ENCODE measurements at places on chromosomes 2 and 18. TPM values are rescaled to one million over a fixed set of nuclear protein-coding genes. Genes with fewer than 3 reads are reported as not detected.

Gene PIEZO2
- 4.5 TPM for polyA plus RNA-seq

- DNase-seq: no peak
Observed at GRCh38 chr2:185188656-185189055, 549.9 kb upstream of the FSIP2 start.

Gene TRAPPC8
- polyA plus RNA-seq: 12.4 TPM

DNA sequence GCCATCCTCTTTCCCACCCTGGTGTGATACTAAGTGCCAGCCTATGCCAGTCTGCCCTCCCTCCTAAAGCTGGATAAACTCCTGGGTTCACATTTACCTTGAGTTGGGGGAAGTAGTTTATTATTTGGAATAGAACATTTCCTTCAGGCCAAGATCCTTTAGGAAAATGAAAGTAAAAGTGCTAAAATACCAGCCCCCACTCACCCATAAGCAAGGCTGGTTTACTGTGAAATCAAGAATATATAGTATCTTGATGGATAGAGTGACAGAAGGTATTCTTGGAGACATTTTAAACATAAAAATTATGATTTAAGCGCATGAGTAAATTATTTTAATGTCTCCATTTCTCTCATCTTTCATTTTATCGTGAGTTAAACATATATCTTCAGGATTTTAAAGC is 27.1 kb downstream of the ZNF532 start:
- peak; percentile 24 for DNase-seq

Gene RAB17
- 19.3 TPM for polyA plus RNA-seq

DNA sequence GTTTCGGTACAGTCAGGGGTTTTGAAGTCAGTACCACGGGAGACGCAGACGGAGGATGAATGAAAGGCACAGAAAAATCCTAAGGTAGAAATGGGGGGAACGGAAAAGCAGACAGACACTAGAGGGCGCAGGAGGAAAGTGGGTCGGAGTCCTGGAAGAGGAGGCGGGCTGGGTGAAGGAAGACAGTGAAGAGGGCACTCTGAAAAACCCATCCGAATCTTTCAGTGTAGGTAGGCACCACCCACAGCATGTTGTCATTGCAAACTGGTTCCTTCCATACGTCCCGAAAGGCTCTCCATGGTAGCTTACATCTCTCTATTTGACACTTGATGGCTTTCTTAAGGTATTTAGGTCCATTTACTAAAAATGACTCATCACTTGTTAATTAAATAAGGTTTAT is 18.5 kb upstream of the ZNF236 start:
- peak; percentile 58 for DNase-seq

DNA sequence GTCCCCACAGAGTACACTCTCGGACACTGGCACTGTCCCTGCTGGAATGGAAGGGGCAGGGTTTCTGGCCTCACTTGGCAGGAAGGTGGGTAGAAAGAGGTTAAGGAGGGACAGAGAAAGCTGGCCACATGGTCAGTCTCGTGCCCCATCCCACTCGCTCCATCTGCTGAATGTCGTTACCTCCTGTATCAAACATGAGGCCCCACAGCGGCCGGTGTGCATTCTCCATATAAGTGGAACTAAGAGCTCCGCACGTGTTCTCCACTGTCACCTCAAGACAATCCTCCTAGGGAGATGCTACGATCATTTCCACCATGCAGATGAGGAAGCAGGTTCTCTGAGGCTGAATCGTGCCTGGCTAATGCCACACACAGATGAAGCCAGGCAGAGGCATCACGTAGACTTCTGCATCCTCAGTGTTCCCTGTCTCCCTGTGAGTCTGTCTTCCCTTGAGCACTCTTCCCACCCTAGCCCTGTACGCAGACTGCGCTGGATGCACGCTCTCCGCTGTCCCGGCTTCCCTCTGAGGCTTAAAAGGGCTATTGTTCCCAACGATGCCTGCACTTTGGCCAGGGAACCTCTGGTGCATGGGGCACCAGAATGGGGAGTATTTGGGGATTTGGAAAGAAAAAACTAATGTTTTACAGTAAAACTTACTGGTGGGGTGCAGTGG is 35.1 kb downstream of the MAL start:
- DNase-seq: no peak

Gene ANKRD30B
- polyA plus RNA-seq: not detected

Gene SNTG2
- 0.83 TPM for polyA plus RNA-seq

Gene CCBE1
- polyA plus RNA-seq: 8.8 TPM

DNA sequence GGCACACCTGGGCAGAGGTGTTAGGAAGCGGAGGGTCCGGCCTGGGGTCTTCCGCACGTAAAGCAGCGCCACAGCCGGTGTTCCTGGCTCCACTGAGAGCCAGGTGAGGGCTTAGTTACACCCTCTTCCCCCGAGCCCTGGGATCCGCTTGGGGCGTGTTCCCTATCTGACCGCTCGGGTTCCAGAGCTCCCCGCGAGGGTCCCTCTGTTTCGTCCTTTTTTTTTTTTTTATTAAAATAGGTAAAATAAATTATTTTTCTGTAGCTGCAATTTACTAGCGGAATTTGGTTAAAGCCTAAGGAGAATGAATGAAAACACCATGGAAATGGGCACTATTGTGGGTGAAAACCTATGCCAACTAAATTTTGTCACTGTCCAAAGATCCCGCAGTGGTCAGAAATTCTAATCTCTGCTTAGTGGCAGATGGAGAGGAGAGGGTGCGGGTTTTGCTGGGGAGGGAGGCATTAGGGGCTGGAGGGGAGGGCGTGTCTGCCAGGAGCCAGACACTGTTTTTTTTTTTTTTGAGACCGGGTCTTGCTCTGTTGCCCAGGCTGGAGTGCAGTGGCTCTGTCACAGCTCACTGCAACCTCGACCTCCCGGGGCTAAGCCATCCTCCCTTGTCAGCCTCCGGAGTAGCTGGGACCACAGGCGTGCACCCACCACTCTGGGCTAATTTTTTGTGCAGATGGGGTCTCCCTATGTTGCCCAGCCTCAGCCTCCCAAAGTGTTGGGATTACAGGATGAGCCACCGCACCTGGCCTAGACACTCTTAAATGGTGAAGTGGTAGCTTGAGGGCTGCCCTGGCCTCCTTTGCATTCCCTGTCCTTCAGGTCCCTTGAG is 834 bp downstream of the PDCL3 start:
- no peak for DNase-seq

DNA sequence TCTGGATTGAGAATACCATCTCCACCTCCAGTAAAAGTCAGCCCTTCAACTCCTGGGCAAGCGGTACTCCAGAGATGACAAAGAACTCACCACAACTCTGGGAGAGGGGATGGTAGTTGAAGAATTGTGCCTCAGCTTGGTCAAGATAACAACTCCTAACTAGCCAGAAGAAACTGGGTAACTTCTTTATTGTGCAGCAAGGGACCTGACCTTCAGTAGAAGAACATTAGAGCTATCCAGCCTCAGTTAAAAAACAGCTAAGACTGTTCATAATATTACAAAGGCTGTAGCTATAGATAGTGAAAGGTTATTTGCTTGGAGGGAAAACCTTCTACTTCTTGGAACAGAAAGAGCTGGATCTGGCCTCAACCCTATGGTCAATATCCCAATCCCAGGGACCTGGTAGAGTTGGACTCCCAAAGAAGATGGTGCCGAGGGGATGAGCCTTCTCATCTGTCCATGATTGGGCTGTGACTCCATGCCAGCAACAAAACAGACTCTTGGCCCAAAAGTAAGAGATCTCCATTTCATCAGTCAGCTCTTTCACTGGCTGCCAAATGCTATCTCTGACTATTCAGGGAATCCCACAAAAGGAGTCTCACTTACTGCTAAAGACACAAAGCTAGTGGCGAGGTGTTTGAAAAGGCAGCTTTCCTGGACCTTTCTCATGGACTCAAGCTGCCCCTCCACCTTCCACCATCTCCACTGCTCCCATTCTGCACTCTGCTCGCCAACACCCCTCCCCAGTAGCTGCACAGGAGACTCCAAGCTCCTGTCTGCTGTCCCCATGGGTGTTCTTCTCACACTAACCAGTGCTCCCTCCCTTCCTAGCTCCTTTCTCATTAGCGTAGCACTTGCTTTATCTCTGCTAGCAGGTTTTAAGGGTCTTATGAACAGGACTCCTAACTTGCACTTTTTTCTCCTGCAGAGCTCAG is 145.8 kb downstream of the CAPN13 start:
- DNase-seq: no peak

- DNase-seq: no peak
Observed at GRCh38 chr2:200100027-200100426, 144.6 kb downstream of the MAIP1 start.

GRCh38 chr2:62760555-62760954 is 55.0 kb downstream of the EHBP1 start:
- DNase-seq: no peak

GRCh38 chr2:238024986-238025385 is 35.8 kb upstream of the SCLY start:
- DNase-seq: no peak

DNA sequence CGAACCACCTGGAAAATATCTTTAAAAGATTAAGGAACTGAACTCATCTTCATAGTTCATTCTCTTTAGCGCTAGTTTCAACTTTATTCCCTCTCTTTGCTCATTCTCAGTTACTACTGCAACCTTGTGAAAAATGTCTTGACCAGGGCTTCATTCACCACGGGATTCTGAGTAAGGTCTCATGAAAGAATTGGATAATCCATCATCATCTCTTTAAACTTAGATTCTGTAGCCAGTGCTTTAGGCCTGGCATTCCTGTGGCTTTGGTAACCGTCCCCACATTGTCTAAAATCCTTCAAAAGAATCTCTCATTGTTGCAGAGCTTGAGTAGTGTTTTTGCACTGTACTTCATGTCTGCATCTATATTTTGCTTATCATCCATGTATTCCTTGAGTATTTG is 229.5 kb downstream of the ETAA1 start:
- no peak for DNase-seq

DNA sequence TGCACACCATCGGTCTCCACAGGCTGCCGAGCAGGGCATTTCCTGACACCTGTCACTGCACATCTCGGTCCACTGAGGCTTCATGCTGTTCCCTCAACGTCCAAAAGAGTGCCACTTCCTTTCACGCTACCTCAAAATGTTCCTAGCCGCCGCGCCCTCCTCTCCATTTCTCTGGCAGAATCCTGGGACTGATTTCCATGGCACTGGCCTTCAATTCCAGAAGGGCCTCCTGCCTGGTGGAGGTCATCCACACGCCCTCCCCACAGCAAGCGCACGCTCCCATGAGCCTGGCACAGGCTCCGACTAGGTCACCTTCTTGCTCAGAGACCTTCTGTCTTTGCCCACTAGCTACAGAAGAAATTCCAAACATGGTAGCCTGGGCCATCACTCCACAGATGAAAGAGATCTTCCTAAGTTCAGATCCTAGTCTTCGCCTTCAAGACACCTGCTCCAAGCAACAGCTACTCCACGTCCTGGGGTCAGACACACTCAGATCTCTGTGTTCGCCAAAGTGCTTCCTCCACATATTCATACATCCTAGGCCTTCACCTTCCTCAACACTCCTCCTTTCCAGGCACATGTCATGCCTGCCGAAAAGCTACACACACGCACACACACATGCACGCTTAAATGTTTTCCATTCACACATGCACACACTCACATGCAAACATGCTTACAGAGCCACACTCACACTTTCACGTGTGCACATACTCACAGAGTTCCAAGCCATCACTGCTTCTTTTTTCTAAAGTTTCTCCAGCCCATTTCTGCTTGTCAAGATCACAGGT is 94.0 kb downstream of the PXDN start:
- DNase-seq: no peak

GRCh38 chr2:152701198-152701597 is 16.1 kb downstream of the PRPF40A start:
- no peak for DNase-seq

DNA sequence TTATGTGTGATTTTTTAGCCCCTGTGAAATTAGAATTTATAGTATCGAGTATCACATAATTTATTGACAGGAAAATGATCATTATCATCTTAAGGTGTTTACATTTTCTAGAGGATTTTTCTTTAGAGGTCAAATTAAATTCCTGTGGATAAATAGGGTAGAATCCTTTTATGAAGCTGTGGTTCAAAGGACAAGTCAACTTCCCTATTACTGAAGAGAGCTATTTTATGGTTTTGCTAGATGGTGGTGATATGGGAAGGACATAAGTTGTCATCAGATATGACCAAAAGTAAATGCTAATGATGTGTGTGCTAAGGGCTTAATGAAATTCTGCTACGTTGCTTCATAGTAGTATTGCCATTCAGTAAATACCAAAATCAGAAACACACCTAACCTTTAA is 80.1 kb downstream of the EML4 start:
- DNase-seq: no peak

Gene PROM2
- polyA plus RNA-seq: 4.9 TPM

Gene RAB27B
- 6.7 TPM for polyA plus RNA-seq

- DNase-seq: no peak
Observed at GRCh38 chr2:219641390-219642068, 14.1 kb downstream of the SLC4A3 start.

DNA sequence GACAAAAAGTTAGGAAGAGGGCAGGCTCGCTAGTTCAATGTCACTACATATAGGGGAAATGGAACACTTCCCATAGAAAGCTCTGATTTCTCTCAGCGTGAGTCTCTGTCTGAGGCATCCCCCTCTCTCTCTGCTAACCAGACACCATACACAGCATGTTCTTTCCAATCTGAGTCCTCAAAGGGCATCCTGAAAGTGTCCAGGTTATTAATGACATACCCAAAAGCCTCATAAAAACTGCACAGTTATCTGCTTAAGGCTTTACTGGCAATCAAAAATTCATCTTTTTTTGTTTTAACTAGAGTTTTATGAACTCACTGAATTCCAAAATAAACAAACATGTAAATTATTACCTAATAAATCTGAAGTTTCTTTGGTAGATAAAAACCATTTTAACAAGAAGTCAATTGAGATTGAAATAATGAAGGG is 137.4 kb downstream of the AFF3 start:
- no peak for DNase-seq

- no peak for DNase-seq
Observed at GRCh38 chr2:147211484-147211883, 633.3 kb upstream of the ACVR2A start.

Gene TGFA
- 10.3 TPM for polyA plus RNA-seq

DNA sequence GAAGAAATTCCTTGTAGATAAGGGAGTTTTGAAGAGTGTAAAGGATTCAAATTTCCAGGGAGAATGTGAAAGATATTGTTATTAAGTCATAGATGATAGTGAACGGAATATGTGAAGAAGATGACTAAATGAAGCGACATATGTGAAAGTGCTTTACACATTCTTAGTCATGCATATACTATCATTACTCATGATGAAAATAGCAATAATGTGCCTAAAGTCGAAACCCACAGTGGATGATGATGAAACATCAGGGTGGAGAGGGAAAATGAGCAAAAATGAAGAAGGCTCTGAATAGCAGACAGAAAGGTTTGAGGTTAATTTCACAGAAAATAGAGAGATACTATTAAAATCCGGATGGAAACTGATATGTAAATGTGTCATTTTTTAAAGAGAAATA is 1237.1 kb downstream of the LRP1B start:
- DNase-seq: no peak

Gene FBLN7
- 0.77 TPM for polyA plus RNA-seq

All from lung (tissue), 17 donors.